CD4-positive, alpha-beta T cell treated with Interleukin-2 at 100 ng/mL for 4 hours (primary cell): ENCODE measurements at places on chromosomes 1 and 21.
A peak's percentile ranks its signal among the peaks of the same experiment; 100 is the strongest.

DNA sequence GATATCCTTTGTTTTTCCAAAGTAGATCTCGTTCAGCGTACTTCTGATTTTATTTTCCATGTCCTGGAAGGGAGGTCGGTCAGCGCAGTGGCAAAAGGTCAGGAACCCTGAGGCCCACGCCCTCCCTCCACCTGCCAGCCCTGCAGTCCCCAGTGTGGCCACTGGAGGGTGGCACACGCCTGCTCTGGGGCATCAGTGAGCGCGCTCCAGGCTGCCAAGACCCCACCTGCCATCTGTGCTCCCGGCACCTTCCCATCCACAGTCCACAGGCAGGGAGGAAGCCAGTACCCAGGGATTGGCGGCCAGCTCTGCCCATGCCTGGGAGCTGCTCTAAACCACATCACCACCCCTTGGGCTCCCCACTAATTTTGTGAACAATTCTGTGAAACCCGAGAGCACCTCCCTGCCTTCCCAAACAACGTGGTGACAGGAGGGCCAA lies 32.3 kb downstream of the SLC66A1 start:
- peak; percentile 28 for DNase-seq

DNA sequence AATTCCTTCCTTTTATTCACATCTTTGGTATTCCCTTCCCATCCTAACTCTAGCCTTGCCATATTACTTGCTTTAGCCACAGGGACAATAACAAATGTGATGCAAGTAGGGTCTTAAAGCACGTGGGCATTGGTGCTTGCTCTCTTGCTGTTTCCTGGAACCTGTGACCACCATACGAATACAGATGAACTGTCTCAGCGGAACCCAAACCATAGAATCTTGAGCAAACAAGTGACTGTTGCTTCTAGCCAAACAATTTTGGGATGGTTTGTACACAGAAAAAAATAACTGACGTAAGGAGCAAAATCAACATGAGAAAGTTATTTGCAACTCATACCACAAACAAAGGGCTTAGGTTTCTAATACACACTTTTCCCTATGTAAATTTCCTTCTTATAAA lies 15.2 kb upstream of the VTCN1 start:
- no peak for DNase-seq

DNA sequence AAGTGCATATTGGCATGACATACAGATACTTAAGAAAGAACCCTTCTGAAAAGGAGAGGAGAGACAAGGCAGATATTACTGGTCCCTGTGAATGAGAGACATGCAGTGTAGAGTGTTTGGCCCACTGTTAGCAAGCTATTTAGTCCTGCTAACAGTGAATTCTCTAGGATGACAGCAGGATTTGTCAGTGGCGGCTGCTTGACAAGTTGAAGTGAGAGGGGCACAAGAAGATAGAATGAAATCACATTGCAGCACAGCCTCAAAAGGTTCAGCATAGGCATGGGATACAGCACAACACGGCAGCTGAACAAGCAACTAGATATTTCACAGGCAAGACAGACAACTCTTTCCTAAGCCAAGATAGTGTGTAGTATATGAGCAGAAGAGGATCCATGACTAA lies 407.9 kb downstream of the PLA2G4A start:
- no peak for DNase-seq

GRCh38 chr21:38709876-38710275 lies 95.9 kb upstream of the ETS2 start:
- no peak for DNase-seq

DNA sequence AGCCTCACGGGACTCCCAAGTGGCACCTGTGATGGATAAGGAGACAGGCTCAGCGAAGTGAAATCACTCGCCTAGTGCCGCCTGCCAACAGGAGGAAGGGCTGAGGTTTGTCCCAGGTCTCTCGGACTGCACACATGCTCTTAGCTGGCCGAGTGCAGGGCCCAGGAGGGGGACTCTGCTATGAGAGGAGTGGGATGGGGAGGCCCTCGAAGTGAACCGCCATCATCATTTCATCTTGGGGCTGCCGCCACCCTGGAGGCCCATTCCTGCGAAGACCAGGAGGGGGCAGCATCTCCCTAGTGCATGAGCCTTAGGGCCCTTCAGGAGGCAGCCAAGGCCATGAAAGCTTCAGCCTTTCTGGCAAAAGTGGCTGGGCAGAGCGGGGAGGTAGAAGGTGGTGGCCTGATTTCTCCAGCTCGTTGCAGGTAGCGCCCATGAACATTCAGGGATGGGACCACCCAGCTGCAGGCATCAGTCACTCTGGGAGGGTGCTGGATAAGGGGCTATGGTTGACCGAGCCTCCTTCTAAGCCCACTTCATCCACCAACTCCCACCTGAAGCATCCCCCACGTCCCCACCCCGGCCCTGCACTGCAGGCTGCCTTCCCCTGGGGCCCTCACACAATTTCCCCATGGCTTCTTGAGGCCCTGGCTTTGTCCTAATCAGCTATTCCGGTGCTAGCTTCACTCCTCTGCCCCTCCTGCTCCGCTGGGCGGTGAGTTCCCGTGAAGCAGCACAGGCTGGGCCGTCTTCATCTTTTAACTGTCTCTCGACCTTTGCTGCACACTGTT lies 17.2 kb upstream of the RASSF5 start:
- peak; percentile 68 for DNase-seq
